Fibroblast of lung (primary cell): ENCODE measurements at places on chromosomes 5 and 9.

- DNase-seq, result peak; percentile 76
- peaks cover 6% of the 10 kb centered on the region for H3K4me1 ChIP-seq
- peak overlapping the region; percentile 100 for H3K27ac ChIP-seq
These were observed 629 bp downstream of the CCNH start for GRCh38 chr5:87411973-87412629.

DNA sequence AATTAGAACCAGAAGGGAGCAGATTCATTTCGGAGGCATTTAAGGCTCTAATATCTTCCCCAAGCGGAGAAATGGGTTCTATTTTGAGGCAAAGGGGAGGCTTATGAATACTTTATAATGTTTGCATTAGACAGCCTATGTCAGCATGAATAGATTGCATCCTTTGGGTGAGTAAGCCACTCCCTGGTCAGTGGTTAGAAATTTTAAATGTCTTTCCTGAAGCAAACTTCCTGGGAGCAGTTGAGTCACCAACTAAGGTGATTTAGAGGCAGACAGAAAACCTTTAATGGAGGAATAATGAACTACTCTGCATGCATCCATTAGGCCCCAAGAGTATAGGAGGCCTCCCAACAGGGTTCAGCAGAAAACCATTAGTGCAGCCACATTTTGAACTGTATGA lies 204.9 kb downstream of the ELAVL2 start:
- DNase-seq, result no peak
- H3K36me3 ChIP-seq, result no peaks in the 10 kb centered on the region
- no peaks in the 10 kb centered on the region for H3K27me3 ChIP-seq

DNA sequence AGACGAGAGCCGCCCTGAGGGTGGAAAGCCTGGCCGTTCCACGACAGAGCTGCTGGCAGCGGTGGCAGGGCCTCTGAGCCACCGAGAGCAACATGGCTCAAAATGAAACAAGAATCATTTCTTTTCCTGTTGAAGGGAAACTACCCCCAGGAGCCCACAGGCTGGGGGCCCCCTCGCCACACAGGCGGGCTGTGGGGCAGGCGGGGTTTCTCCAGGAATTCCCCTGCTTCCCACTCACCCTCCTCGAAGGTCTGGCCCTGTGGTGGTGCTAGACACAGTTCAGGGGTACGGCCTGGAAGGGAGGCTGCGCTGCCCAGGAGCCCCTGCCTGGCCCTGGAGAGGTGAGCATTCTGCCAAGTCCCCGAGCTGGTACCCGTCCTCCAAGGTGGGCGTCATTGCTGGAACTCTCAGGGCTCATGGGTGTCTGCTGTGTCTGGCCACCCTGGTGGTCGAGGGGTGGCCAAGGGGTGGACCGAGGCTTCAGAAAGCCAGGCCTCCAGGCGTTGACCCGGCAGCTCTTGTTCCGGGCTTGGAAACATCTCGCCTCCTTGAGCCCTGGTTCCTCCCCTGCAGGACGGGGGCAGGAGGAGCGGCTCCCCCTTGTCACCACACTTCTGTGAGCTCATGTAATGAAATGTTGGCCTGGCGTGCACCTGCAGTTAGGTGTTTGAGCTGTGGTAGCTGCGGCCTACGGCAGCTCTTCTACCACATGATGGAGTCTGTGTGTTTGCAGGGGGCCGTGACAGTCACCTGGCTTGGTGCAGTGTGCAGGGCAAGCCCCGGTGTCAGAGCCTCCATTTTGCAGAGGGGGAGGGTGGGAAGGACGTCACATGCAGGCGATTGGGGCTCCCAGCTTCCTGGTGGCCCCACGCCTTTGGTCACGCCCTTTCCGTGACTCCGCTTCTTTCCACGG lies 65.3 kb downstream of the RXRA start:
- H3K27ac ChIP-seq, result no peak overlapping the region
- no peak for DNase-seq
- H3K36me3 ChIP-seq, result no peaks in the 10 kb centered on the region
- H3K4me3 ChIP-seq, result no peak overlapping the region

GRCh38 chr5:157204765-157205164 lies 24.1 kb downstream of the ITK start:
- H3K4me1 ChIP-seq, result no peaks in the 10 kb centered on the region
- H3K36me3 ChIP-seq, result no peaks in the 10 kb centered on the region
- H3K27ac ChIP-seq, result no peak overlapping the region

DNA sequence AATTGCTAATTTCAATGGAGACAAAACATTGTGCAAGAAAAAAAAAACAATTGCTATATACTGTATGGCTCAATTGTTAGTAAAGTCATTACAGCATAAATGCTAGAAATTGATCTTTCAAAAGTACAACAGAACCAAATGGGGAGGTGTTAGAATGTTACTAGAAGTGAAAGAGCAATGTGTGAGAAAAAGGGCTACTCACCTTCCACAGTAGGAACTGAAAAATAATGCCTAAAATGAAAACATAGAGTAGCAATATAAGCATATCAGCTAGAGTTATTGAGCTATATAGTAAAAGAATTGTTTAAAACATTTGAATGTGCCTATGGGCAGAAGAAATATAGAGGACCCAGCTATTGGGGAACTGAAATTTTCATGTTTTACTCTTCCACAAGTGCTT lies 10.9 kb upstream of the RXFP3 start:
- no peak overlapping the region for H3K4me3 ChIP-seq
- no peaks in the 10 kb centered on the region for H3K4me1 ChIP-seq
- DNase-seq, result no peak
- no peaks in the 10 kb centered on the region for H3K27me3 ChIP-seq
